Stimulated activated CD4-positive, alpha-beta T cell treated with anti-CD3 and anti-CD28 coated beads, Interleukin-15, amount 100 ng/mL, for 1 hour (primary cell): ENCODE measurements at places on chromosomes 13 and 19.

DNA sequence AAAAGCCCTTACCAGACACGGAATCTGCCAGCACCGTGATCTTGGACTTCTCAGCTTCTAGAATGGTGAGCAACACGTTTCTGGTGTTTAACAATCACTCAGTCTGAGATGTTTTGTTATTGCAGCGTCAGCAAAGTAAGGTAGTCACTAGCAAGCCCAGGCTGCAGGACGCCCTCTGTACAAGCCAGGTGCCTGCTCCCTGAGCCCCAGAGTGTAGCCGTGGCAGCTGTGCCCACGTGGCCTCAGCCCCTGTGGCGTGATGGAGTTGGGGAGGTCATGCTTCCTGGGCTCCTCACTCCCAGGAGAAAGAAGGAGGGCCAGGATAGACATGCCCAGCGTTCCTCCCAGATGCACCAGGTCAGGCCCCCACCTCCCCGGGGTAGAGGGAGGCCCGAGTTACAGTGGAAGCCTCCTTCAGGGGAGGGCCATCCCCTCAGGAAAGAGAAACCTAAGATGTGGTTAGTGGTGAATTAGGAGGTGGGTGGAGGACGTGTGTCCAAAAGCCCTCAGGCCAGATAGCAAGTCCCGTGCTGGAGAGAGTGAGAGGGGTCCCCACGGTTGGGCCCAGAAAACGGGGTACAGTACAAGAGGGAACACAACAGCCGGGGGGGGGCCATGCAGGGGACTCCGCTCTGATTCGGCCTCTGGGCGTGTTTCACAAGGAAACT is 169.6 kb upstream of the SOX1 start:
- no peak for DNase-seq

DNA sequence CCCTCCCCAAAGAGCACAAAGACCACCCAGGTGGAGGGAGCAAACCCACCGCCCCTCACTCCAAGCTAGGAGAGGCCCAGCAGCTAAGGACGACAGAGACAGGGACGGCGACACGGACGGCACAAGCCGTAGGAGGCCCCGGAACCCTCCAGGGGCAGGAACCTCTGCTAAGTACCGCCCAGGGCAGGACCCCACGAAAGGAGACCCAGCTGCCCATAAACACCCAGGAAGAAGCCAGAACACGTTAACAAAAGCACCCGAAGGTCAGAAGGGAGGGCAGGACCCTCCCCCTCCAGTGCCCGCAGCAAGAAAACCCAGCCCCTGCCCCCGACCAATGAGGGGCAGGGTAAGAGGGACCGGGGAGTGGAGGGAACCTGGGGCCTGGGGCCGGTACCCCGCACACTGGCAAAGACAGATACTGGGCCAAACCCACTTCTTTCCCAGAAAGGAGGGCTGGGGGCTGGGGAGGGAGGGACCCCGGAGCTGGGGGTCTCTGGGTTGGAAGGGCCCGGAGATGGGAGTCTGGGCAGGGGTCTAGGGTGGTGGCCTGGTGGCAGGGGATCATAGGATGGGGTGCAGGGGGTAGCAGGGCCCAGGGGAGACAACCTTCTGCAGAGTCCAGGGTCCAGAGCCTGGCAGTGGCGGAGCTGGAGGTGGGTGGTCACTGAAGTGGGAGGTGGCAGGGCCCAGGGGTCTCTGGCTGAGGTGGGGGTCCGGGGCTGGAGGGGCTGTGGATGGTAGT is 2.4 kb downstream of the BTBD2 start:
- no peak for DNase-seq

- DNase-seq = no peak
Measured at GRCh38 chr19:58450856-58451357, 515 bp upstream of the ZNF324B start.

GRCh38 chr13:24680258-24680920 is at the start of gene ATP12A:
Gene ATP12A (plus strand): TSS chr13:24680408. CDS start chr13:24680744, 336 bp downstream.
- DNase-seq = no peak

- DNase-seq = no peak
Measured at GRCh38 chr13:112145551-112146360, 78.8 kb downstream of the SOX1 start.

DNA sequence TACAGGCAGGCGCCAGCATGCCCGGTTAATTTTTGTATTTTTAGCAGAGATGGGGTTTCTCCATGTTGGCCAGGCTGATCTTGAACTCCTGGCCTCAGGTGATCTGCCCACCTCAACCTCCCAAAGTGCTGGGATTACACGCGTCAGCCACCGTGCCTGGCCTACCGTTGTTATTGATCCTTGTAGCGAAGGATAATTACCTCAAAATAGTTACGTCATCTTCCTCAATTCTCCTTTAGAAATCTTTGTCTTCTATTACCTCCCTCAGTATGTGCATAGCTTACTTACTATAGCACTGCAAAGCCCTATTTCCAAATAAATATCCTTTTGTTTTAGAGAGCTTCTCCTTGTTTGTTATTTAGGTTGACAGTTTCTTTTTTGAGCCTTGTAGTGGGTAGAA is 9.4 kb upstream of the TLE6 start:
- no peak for DNase-seq

DNA sequence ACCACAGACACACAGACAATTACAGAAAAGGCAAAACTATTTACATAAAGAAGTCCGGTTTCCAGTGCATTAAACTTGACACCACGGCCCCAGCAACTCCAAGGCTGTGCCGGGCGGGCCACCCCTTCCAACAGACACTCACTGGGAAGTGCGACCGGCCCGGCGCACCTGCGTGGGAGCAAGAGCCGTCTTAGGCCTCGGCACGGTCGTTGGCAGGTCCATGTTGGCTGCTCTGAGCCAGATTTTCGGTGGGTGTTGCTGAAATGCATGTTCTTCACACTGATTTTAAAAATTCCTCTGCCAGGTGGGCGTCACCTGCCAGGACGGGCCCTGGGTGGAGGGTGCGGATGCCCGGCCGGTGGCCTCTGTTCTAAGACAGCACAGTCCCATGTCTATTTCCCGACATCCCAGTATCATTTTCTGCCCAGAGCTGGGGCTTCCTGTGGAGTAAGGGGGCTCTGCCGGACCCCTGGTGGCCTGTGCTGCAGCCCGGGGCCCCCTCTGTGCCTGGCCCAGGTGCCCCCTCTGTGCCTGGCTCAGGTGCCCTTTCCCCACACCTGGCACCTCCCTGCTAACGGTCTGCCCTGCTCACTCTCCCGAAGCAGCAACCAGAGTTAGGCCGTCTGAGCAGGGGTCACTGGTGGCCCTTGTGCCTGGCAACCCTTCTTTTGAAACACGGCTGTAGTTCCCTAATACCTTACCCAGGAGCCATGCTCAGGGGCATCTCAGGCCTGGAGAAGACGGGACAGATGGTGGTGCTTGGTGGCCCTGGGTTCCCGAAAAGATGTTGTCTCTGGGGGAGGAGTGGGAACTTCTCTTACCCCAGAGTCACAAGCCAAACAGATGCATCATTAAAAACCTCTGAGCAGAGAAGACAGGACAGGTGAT is 9.2 kb downstream of the TMEM255B start:
- no peak for DNase-seq

- no peak for DNase-seq
Measured at GRCh38 chr19:7554990-7555864, 19.7 kb downstream of the PNPLA6 start.
